Stimulated activated CD4-positive, alpha-beta T cell treated with anti-CD3 and anti-CD28 coated beads, Interleukin-12 subunit alpha, Interleukin-12 subunit beta, amount 100 ng/mL, for 4 hours (primary cell): ENCODE measurements at places on chromosomes 2 and 18.

GRCh38 chr2:9712263-9712662 lies 81.5 kb upstream of the YWHAQ start:
- no peak for DNase-seq

DNA sequence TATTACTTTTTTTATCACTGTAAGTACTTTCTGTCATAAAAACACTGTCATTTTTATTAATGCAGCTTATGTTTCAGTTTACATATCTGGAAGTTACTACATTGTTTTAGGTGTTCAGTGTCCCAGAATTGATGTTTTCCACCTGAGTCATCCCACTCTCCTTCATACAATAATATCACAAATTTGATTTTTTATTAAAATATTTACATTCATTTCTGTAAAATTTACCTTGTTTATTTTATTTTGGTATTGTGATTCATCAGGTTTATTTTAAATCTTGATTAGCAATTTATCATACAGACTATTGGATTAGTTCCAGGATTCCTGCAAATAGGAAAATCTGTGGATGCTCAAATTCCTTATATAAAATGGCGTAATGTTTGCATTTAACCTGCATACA lies 1662.9 kb downstream of the SUCLG1 start:
- no peak for DNase-seq

DNA sequence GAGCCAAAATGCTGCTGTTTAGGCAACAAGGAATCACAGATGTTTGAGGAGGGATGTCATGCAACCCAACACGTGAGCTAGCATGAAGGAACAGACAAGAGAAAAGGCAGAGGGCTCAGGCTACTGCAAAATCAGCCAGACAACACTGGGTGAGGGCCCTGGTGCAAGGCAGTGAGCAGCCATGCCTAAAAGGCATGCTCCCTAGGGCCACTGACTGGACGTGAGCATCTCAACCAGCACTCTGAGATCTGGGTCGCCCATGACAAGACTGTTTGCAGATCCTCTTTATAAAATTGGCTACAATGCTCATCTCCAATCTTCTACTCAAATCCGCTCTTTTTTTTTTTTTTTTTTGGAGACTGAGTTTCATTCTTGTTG lies 49.1 kb downstream of the KIAA2012 start:
- DNase-seq = no peak

GRCh38 chr2:128187032-128187654 lies 96.1 kb downstream of the UGGT1 start:
- DNase-seq = no peak

DNA sequence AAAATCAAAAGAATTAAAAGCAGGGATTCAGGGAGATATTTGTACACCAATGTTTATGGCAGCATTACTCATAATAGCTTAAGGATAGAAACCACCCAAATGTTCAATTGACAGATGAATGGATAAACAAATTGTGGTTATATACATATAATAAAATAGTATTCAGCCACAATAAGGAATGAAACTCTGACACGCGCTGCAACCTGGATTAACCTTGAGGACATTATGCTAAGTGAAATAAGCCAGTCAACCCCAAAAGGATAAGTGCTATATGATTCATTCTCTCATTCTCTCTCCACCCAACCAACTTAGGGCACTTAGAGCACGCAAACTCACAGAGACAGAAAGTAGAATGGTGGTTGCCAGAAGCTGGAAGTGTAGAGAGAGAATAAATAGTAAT lies 216.8 kb upstream of the SLC14A2 start:
- no peak for DNase-seq

DNA sequence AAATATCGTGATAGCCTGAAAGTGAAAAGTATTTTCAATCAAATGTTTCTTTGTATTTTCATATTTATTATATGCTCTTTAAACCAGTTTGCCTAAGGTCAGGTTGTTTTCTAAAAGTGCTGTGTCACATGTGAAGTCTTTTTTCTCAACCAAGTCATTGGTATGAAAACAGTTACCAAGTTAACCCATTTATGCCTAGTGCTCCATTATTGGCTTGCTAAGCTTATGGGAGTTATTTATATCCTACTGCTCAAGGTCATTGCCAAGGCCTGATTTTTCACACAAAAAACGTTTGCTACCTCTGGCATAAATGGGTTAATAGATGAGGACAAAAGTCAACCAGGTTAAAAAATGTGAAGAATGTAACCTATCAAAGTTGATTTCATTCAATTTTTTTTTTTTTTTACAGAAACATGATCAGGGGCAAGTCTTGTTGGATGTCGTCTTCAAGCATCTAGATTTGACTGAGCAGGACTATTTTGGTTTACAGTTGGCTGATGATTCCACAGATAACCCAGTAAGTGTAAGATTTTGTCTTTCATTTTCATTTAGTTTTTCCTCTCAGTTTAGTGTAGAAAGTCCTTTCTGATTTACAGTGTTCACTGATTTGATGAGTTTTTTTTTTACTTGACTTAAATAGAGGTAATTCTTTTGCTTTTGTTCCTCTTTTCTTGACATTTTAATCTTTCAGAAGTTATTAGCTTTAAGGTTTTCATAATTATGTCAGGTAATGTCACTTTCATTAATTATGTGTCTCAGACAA lies 102.6 kb downstream of the PTPN4 start:
- no peak for DNase-seq

GRCh38 chr2:113795405-113795920 lies 39.0 kb upstream of the SLC35F5 start:
- DNase-seq = no peak

- no peak for DNase-seq
Observed at GRCh38 chr2:176085120-176085788, 1.5 kb upstream of the EVX2 start.

GRCh38 chr18:9333441-9334328 lies 888 bp upstream of the TWSG1 start:
- peak; percentile 12 for DNase-seq

DNA sequence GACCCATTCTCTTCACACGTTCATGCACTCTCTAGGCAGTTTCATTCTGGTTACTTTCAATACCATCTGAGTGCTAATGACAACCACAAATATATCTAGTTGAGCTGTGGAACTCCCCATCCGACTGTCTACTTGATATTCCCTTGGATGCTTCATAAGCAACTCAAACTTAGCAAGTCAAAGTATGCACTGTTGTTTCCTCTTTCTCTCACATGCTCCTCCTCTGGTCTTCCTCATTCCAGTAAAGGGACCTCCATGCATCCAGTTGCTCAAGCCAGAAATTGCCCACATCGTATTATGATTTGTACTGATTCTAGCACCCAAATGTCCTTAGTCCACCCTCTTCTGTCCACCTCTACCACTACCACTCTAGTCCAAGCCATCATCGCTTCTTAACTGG lies 22.3 kb downstream of the SEMA4F start:
- DNase-seq = no peak

DNA sequence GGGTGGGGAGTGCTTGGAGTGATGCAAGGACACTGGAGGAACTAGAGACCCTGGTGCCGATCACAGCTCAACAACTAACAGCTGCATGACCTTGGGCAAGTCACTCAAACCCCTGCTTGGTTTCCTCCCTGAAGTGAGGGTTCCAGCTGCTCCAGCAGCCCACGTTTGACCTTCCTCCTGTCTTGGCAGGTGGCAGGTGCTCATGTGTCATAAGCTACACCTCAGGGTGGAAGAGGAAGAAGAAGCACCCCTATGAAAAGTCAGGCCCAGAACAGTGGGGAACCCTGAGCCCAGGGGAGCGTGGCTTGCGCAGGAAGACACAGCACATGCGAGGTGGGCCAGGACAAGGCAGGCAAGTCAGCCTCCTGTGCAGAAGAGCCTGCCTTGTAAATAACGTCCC lies 42.4 kb downstream of the MRPL35 start:
- no peak for DNase-seq

DNA sequence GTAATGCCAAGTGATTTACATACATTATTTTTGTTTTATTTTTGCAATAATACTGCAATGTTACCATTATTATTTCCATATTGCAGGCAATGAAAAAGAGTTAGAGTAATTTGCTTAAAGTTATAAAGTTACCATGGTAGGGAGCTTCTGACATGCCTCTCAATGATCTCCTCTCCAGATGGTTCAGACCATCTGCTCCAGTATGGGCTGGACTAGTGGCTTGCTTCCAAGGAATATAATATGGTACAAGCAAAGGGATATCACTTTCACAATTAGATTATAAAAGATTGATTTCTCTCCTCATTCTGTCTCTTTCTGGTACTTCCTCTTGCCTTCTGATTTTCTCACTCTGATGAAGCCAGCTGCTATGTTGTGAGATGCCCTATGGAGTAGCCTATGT lies 245.4 kb downstream of the INSIG2 start:
- DNase-seq = no peak

GRCh38 chr2:144165599-144166250 lies 354.2 kb downstream of the ZEB2 start:
- no peak for DNase-seq

DNA sequence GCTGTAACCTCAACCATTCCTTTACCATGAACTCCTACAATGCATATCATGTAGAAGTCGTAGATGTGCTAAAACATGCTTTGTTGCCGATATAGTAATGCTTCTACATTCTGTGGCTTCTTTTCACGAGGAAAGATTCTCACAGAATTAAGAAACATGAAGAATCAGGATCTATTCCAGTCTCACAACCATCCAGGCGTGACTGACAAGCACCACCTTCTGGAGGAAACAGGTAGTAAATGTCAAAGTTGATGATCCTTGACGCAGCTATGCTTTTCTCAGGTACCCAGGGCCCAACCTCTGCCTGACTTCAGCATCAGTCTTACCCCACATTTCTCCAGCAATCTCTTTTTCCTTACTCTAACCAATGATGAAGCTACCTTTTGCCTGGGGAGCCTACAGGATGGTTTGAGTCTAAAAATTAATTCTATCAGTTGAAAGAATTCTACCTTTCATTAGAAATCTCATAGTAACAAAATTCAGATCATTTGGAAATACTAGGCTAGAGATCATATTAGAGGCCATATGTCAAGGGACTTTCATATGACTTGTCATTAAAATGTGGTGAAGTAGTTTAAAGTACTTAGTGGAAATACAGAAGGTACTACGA lies 123.3 kb upstream of the RND3 start:
- DNase-seq = no peak

DNA sequence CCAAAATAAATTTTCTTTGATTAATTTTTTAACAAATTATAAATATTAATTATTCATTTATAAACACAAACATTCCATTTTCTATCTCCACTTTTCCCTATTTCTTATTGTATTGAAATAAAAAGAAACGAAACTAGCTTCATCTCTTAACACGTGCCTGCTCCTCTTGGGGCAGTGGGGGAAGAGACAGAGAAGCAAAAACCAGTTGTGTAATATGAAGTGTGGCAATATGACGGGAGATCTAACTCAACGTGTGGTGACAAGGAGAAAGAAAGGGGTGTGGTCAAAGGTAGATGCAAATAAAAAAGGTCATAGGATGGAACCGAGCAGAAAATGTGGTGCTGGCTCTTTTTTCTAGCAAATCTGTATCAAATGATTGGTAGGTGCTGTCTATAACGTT lies 106.9 kb upstream of the SLC8A1 start:
- no peak for DNase-seq

GRCh38 chr2:28161466-28161865 lies 231.2 kb upstream of the FOSL2 start:
- no peak for DNase-seq

DNA sequence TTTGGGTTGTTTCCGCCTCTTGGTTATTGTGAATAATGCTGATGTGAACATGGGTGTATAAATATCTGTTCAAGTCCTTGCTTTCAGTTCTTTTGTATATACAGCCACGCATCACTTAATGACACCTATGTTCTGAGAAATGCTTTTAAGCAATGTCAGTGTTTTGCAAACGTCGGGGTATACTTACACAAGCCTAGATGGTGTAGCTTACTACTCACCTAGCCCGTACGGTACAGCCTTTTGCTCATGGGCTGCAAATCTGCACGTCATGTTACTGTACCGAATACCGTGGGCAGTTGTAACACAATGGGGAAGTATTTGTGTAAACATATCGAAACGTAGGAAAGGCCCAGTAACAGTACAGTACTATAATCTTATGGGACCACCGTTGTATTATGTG lies 12.4 kb downstream of the RALB start:
- no peak for DNase-seq

- no peak for DNase-seq
Observed at GRCh38 chr2:38771632-38772031, 6.4 kb upstream of the GEMIN6 start.

- no peak for DNase-seq
Observed at GRCh38 chr2:47737-48136, 1.4 kb upstream of the FAM110C start.

DNA sequence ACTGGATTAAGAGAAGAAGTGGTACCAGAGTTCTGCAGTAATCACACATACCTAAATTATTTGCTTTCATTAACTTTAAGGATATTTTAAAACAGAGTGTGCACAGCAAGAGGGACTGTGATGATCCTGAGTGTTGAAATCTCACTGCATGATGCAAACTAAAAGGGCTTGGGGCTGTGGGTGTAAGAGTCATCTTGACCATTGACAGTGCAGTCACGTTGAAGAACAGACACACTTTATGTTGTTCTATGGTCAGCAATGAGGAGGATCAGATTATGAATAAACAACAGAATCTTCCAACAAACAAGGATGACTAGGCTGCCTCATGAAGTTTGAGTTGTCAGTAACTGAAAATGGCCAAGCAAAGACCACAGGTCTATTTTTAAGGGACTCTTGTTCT lies 87.2 kb upstream of the GALNT5 start:
- DNase-seq = no peak

DNA sequence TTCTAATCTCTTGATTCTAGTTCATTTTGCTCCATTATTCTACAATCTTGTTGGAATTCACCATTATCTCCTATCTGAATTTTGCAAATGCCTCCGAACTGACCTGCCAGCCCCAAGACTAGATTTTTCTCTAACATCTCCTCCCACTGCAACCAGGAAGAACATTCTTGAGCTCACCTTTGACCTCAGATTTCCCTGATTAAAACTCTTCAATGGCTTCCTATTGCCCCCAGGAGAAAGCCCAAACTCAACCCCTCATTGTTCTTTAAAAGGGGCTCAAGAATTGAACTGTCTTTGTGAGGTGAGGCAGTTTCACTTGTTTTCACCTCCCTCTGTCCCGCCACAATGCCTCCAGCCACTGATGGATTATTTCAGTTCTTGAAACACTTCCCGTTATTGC lies 784.6 kb upstream of the ZEB2 start:
- no peak for DNase-seq

DNA sequence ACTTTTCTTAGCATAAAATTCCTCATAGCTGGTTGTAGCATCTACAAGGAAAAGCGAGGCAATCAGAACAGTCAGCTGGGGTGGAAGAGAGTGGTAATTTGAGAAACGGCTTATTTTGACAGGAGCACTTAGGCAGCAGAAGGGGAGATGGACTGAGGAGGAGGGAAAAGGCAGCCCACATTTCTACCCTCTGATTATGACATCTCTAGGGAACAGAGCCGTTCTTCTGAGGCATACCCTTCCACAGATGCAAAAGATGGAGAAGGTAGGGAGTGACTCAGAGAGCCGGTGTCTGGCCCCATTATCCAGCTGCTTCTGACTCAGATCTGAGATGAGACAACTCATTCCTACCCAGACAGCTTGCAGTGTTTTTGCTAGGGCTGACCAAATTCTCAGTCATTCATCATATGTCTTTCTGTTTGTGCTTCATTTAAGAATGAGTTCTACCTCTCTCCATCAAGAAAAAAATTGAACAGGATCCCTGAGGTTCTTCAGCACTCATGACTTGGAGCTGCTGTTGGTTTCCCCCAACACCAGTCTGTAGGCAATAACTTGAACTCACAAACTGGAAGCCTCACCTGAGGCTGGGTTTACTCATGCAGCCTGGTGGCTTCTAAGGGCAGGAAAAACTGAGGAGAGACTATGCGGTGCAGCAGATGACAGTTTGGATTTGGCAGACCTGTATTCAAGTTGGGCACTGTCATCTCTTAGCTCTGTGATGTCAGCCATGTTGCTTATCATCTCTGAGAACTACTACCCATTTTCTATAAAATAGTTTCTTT lies 15.9 kb upstream of the SEC11C start:
- no peak for DNase-seq
